Stimulated activated CD8-positive, alpha-beta memory T cell treated with anti-CD3 and anti-CD28 coated beads, Interleukin-7, amount 100 ng/mL, for 1 hour (primary cell): ENCODE measurements at places on chromosomes 16 and 17.

- no peak for DNase-seq
Measured at GRCh38 chr16:24980077-24980793, 34.9 kb downstream of the ARHGAP17 start.

DNA sequence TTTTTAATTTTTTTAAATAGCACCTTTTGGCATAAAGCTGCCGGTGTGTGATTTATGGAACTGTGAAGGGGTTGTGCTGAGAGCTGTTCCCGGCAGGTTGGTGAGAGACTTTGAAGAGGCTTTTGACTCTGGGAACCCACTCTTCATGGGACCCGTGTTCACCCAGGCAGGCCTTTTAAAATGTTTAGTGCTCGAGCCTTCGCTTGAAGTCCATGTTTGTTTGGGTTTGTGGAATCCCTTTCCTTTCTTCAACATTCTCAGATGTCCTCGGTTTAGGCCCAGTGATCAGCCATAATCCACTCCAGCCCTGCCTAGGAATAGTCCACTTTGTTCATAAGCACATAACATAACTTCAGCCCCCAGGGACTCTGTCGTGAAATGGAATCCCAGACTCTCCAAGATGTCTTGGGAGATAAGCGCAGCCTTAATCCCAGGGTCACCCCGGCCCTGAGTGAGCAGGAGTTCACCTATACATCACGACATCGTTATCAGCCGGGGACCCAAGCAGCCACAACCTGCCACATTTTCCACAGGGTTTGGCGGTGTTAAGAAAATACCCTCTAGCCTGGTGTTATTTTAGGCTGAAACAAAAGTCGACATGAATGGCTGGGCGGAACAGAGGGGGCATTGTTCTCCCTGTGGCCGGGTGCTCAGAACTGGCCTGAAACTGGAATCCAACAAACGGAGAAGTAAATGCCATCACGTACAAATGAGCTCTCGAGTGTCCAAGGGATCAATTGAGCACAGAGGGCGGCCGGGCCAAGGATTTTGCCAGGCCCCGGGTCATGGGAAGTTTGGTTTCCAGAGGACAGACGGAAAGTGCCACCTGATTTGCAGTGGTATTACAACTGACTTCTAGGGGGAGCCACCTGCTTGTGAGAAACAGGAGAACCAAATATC is 145.7 kb upstream of the IRX3 start:
- DNase-seq: no peak

GRCh38 chr16:71257768-71258167 is 27.2 kb upstream of the HYDIN start:
- no peak for DNase-seq

- DNase-seq: no peak
Measured at GRCh38 chr16:78372277-78372676, 272.8 kb downstream of the WWOX start.

GRCh38 chr17:61474235-61474927 is 22.2 kb downstream of the TBX4 start:
- no peak for DNase-seq

DNA sequence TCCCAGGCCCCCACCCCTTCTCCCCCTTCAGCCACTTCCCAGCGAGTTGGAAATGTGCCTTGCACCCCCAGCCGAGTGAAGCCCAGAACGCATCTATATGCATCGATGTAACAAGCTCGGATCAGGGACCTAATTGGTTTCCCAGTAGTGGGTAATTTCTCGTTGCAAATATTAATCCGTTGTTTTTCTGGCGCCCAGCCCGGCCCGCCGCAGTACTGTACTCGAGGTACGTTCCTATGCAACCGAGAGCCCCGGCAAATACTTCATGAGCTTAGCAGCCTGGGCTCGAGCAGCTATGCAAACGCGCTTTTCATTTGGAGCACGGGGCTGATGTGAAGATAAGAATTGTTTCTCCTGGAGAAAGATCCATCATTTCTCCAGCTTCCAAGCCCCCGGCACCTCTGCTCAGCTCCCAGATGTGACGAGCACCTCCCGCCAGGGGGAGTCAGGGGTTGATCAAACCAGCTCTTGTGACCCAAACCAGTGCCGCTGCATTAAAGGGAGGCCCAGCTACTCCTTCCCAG is 229.8 kb downstream of the KATNIP start:
- no peak for DNase-seq

DNA sequence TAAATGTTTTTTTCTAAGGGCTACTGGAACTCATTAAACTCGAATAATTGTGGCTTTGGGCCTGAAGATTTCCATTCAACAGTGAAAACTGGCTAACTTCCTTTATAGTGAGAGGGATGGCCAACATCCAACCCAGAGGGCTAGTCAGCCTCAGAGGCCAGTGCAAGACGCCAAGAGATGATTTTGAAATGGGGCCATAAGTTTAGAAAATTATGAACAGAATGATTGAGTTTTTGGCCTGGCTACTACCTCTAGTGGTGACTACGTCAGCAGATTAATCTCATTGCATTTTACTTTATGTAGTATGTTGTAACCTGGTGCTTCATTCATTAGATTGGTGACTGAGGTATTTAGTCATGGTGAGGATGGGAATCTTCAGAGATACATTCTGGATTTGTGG is 28.4 kb downstream of the HAPSTR1 start:
- no peak for DNase-seq

DNA sequence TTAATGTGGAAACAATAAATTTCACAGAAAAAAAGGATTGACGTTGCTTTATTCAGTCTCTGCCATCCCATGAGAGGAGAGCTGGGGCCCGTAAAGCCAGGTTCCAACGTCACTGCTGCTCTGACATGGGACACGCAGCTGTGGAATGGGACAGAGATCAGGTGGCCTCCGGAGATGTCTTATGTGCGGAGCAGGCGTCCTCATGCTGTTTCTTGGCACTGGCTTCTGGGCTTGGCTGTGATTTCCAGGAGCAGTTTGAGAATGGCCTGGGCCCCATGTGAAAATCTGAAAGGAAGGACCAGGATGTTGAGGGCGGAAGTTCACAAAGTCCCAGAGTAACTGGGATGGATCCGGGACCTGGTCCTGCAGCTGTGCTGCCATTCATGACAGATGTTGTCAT is 32.4 kb downstream of the NDEL1 start:
- no peak for DNase-seq
